ENCODE measurements at places on chromosomes 6 and 20.

DNA sequence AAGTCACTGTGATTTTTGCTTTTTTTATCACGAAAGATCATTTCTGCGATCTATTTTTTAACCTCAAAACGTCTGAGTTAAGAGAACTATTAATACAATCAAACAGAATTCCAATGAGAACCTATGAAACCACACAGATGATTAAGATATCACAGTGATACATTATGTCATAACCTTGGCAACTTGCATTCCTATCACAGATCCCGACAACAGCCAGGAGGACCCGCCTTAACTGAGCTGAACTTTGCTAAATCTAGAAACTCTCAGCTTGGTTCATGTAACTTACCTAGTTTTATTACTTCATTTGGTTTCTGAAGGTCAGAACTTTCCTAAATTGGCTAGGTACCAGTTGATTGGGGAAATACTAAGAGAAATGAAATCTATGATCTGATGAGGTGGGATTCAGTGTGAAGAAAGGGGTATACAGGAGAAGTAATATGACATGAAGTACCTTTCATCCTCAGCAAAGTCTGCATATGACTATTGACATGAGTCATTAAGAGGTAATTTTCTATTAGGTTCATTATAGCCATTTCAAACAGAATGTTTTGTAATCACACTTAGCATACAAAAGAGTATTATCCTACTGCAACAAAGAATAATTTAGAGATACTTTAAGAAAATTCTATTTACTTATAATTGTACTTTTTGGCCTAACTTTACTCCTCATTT, 11.2 kb downstream of the LYRM4 start:
- DNase-seq: no peak

GRCh38 chr6:112478036-112478435, 130.9 kb downstream of the RFPL4B start:
- DNase-seq: no peak

- no peak for DNase-seq
Measured at GRCh38 chr20:51427651-51428291, 114.7 kb downstream of the NFATC2 start.

GRCh38 chr6:23137611-23138010, 568.2 kb downstream of the HDGFL1 start:
- DNase-seq: no peak

- no peak for DNase-seq
Measured at GRCh38 chr6:123668965-123669591, 32.3 kb upstream of the TRDN start.

DNA sequence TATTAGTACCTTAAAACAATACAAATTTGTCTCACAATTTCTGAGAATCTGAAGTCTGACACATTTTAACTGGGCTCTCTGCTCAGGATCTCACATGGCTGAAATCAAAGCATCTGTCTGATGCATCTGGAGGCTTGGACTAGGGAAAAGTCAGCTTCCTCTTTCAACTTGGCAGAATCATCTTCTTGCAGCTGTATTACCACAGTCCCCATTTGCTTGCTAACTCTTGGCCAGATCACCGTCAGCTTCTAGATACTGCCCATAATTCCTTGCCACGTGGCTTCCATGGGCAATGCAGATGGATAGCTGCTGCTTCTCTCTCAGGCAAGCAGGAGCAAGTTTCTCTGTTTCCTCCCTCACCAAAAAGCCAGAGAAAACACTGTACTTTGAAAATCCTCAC, 1106.4 kb upstream of the CITED2 start:
- no peak for DNase-seq

DNA sequence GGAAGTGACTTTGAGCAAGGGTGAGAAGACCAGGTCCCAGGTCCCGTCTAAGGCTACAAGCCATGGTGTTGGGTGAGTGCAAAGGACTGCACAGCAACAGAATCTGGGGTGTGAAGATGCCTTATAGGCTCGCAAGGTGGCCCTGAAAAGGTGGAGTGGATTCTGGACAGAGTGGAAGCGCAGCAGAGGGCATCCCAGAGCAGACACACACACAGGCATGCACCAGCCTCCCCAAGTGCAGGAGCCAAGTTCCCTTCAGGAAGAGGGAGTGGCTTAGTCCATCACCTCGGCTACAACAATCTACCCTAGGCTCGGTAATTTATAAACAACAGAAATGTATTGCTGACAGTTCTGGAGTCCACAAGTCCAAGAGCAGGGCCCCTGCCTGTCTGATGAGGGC, 180.1 kb upstream of the PDE10A start:
- no peak for DNase-seq

- no peak for DNase-seq
Measured at GRCh38 chr6:39998126-39998525, 63.9 kb upstream of the MOCS1 start.

DNA sequence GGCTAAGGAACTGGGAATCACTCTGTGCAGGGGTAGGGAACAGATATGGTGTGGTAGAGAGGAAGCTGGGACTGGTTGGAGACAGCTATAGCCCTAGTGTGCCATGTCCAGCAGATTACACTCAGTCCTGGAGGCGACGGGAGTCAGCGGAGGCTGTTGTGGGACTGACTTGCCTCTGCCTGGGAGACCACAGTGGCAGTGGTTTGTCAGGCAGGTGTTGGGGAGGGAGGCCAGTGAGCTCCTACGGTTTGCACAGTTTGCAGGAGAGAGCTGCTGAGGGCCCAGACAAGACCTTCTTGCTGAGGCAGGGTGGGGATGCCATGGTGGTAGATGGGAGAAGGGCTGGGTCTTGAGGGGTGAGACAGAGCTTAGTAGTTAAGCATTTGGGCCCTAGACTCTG, 4.9 kb downstream of the PLCG1 start:
- DNase-seq: no peak

- DNase-seq: no peak
Measured at GRCh38 chr20:15637950-15638754, 935.1 kb downstream of the KIF16B start.

DNA sequence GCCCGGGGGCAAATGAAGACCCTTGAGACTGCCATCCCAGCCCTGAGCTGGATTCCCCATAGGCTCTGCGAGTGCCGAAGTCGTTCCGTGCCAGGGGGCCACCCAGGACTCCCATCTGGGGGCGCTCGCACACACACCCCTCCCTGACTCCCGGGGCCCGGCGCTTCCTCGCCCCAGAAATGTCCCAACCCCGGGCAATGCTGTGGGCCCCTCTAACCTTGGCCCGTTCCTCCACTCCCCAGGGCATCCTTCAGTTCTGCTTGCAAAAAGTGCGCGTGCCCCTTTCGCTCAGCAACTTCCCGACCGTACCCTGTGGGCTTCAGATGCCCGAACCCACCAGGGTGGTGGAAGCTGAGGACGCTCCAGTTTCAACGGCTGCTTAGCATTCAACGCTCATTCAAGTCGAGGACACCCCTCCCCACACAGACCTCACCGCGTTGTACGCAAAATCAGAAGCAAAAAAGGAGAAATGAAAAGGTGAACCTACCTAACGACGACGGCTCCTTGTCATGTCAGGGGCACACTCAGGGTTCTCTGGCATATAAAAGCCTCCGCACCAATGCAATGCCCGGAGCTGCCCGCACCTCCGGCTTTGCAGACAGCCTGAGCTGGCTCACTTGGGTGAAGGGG, 25.3 kb downstream of the RIPOR2 start:
- DNase-seq: no peak

DNA sequence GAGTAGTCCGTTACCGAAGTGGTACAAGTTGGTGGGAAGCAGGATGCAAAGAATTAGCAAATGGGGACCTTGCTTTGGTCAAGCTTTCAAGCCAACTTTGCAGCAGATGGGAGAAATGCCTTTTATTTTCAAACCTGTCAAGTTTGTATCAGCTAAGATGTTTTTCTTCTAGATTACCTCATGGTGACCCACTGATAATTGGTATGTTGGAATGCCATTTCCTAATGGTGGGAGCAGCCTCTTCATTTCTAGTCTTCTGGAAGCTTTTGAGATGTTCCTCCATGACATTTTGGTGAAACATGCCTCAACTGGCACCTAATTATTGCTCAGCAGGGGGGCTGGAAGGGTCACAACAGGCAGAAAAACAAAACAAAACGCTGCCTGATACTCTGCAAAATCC, 43.7 kb downstream of the ADNP start:
- DNase-seq: no peak

DNA sequence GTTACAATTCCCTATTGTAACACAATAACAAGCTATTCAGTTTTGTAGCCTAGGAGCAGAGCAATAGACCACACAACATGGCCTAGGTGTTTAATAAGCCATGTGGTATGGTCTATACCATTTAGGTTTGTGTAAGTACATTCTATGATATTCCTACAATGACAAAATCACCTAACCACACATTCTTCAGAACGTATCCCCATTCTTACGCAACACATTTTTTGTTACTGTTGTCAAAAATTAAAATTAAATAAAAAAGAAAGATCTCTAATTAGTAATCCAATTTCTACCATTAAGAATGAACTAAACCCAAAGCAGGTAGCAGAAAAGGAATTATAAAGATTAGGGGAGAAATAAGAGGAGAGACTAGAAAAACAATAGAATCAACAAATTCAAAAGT, 44.0 kb downstream of the RANBP9 start:
- DNase-seq: no peak

DNA sequence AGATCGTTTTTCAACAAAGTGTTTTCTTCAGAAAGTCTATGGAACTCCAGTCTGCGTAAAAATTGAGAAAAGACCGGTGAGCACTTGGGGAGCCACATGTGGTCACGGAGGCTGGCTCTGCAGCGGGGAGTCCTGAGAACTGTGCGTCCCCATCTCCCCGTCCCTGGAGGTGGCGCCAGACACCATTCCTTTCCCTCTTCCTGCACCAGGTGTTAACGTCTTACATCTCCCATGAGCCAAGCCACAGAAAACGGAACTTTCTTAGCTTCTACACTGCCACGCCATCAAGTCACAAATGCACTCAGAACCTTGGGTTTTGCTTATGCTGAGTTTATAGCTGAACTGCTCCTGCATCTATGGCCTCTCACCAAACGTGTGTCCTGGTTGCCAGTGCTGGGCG, 62.6 kb downstream of the GINS1 start:
- no peak for DNase-seq

- no peak for DNase-seq
Measured at GRCh38 chr6:121593011-121593641, 157.7 kb downstream of the GJA1 start.

GRCh38 chr6:111061508-111061907, 25.8 kb upstream of the SLC16A10 start:
- no peak for DNase-seq

DNA sequence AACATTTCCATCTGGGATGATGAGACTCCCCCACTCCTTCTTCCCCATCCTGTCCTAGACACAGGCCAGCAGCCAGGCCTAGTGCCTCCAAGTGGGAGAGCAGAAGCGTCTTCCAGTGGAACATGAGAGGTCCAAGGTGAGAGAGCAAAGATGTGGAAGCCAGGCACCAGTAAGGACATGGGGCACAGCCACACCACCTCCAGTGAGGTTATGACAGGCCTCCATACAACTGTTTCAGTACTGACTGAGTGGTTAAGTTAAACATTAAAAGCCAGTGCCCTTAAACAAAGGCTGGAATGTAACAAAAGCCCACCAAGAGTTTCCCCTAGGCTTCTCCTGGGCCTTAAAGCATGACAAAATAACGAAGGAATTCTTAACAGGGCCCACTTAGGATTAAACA, 5.3 kb downstream of the ZBTB24 start:
- DNase-seq: no peak

DNA sequence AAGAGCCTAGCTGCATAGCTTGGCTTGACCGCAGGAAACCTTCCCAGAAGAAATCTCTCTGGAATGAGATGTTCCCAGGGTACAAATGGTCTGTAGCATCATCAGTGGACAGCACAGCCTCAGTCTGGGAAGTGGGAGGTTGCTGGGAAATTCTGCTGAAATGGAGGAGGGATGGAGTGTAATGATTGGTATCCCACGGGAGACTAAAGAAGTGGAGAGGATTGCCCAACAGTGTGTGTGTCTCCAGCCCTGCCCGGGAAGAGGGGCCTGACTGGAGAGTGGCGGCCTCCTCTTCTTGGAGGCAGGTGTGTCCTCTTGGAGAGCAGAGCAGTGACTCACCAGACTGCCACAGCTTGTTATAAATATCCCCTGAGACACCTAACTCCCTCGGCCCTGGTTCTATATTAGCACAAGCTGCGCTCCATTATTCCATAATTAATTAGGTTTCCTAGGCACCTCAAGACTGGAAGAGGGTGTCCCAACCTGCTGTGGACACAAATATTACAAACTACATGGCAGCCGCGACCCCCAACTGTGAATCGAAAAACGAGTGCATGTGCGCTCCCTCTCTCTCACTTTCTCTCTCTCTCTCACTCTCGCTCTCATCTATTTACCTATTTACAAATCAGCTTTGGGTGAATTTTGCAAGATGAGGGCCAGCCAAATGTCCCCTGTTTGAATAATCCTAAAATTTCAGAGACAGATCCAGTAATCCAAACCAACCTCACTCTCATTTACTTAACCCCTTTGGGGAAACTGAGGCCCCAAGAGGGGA, 68.8 kb downstream of the FGD2 start:
- peak; percentile 44 for DNase-seq

DNA sequence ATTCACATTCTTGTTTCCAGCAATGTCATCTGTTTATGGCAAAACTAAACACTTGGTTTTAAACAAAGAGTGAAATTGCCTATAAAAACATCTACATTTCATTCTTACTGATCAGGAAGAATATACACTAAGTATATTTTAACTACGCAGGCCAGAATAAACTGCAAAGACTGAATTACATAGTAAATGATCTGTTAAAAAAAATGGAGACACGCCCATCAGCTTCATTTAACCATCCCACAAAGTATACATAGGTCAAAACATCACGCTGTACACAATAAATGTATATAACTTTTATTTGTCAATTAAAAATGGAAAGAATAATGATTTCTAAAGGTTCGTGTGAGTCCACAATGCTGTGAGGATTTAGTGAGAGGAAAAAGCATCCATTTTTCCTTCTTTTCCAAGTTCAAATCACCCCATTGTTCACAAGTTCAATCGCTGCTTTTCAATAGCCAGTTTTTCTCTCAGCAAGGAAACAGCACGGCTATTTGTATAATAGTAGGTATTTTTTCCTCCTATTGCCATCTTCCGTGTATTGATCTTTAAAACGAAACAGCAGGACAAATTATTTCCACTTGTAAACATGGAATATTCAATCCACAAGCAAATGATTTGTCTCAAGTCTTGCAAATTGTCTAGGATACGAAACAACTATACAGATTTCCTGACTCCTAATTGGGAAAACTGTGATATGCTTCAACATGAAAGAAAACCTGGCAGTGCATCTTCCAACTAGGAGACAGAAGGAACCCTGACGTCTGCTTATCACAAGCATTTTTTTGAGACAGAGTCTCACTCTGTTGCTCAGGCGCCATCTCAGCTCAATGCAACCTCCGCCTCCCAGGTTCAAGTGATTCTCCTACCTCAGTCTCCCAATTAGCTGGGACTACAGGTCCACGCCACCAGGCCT, 10.6 kb downstream of the SFT2D1 start:
- no peak for DNase-seq

DNA sequence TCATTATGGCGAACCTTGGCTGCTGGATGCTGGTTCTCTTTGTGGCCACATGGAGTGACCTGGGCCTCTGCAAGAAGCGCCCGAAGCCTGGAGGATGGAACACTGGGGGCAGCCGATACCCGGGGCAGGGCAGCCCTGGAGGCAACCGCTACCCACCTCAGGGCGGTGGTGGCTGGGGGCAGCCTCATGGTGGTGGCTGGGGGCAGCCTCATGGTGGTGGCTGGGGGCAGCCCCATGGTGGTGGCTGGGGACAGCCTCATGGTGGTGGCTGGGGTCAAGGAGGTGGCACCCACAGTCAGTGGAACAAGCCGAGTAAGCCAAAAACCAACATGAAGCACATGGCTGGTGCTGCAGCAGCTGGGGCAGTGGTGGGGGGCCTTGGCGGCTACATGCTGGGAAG, 22.5 kb upstream of the PRND start:
- no peak for DNase-seq
